Keratinocyte (primary cell): ENCODE measurements at places on chromosomes 13 and 19.

GRCh38 chr13:40553356-40553755 is 113.1 kb downstream of the FOXO1 start:
- DNase-seq: no peak

GRCh38 chr19:10270616-10271394 is at the start of gene ICAM1:
TSS of gene ICAM1 (plus strand) at chr19:10271120. CDS start at chr19:10271160, 40 bp downstream.
- DNase-seq: no peak

DNA sequence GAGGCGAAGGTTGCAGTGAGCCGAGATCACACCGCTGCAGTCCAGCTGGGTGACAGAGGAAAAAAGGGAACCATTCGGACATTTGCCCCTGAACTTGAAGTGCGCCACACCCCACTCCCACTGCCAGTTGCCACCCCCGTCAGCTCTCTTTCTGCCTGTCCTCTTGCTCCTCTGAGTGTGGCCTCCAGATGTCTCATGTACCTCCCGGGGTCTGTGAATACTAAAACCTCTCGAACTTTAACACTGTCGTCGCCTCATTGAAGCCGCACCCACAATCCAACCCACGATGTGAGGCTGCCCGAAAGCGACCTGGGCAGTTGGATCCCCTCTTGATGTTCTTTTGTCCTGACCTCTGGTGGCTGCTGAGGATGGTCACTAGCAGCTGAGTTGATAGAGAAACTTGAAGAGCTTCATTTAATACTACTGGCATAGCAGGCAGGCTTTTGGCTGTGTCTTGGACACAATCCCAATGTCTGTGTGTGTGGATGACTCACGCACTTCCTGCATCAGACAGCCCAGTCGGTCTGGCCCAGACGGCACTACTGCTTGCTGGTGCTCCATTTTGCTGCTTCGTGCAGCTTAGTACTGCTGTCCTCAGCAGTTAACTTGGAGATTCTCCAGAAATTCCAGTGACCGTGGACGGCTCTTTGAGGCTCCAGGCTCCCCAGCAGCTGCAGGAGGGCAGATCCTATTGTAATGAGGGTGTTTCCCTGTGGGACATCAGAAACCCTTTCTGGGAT is 4.2 kb downstream of the FPR3 start:
- DNase-seq: no peak

- no peak for DNase-seq
Measured at GRCh38 chr13:36089130-36089647, 42.0 kb downstream of the DCLK1 start.

DNA sequence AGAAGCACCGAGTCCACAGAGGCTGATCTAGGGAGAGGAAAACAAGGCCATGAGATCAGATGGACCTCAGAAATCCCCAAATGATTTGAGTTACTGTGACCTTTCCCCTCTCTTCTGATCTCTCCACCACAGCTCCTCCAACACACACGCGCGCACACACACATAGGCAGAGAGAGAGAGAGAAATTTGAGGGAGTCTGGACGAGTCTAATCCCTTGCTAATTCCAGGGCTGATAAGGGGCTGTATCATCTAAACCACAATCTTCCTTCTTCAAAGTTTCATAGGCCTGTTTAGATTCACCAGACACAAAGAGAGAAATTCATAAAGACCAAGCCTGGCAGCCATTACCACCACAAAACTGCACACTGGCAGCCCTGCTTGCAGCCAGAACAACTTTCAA is 8.6 kb downstream of the ZFP82 start:
- no peak for DNase-seq

DNA sequence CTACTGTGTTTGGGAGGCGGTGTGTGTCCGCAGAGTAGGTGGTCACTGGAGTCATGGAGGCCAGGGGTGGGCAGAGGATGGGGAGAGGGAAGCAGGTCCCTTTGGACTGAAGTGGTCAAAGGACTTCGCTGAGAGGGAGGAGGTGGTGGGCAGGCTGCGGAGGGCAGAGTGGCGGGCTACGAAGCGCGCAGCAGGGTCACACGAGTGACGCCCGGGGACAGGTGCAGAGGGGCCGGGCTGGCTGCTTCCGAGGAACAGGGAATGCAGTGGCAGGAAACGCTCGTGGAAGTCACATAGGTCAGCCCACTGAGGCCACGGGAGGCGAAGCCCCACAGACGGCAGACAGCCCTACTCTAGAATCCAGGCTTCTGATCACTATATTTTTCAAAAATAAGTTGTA is 111.5 kb downstream of the URI1 start:
- DNase-seq: no peak

GRCh38 chr13:58018865-58019264 is 387.3 kb downstream of the PCDH17 start:
- DNase-seq: no peak

DNA sequence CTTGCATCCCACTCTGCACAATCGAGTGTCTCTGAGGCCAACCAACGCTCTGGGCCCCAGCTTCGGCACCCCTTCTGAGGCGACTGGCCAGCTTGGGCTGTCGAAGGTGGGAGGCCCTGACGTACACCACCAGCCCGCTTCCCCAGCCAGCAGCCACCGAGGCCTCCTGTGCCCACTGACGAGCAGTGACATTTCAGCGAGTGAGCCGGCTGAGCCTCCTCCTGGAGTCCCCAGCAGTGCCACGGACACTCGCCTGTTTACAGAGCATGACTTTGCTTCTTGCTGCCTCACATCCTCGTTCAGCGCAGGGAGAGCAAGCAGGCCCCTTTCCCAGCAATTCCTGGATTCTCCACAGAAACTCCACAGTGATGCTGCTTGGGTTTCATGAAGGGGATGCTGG is 240.2 kb upstream of the MAB21L1 start:
- no peak for DNase-seq

GRCh38 chr19:35430409-35431144 is 17.5 kb upstream of the FFAR2 start:
- DNase-seq: no peak
